Stimulated activated naive B cell treated with anti-CD40 and anti-IgM and Interleukin-4, amounts not matched to agents 10 μg/mL and 1 μg/mL and 100 μg/mL, for 72 hours (primary cell): ENCODE measurements at places on chromosomes 5 and 9.

DNA sequence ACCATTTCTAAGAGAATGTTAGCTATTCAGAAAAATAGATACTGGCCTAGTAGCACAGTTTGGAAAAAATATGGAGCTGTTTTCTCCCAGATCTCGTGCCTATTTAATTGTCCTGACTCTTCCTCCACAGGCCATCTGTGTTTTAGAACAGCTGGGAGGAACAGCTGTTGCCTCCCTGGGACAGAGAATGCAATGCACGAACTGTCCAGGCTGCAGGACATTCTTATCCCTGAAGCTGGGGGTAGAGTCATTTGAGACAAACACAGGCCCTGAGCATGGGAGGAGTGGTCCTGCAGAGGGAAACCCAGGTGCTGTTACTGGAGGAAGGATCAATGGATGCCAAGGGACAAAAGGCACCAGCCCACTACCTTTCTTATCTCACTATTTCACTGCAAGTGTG lies 20.9 kb upstream of the SPARC start:
- DNase-seq: no peak
- H3K4me1 ChIP-seq: peaks cover 10% of the 10 kb centered on the region

GRCh38 chr5:180291234-180291940 lies 496 bp downstream of the MAPK9 start:
- H3K27me3 ChIP-seq: no peaks in the 10 kb centered on the region
- peak; percentile 35 for DNase-seq
- peak overlapping the region; percentile 90 for H3K4me3 ChIP-seq
- H3K36me3 ChIP-seq: peaks cover 7% of the 10 kb centered on the region

DNA sequence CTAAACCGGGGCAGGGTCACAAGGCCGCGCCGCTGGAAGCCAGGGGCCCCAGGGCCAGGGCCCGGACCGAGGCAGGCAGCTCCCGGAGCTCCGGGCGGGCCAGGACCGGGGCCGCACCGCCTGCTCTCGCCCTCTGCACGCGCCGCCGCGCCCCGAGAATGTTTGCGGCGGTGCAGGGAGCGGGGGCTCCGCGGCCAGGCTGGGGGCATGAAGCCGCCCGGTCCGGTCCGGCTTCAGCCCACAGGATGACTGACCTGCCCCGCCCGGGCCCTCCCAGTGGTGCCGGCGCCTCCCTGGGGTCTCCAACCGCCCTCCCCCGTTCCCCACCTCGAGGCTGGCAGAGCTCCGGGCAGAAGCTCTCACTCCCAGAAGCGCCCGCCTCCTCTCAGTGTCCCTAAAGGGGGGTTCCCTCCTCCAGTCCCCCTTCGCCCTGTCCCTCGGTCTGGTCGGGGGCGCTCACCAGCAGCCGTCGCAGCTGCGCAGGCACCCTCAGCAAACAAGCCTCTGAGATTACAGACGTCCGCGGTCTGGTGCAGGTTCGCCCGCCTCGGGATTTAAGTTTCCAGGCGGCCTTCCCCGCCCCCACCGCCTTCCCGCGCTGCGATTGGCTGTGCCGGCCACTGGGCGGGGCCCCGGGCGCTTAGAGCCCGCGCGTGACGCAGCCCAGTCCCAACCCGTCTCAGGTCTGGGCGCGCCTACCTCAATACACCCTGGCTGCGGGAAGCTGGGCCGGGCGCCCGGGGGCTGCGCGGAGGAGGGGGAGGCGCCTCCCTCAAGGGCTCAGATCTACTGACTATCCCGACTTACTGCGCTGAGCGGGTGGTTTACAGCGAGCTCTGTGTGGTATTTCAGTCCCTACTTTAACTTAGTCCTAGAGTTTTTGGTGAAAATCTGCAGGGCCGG lies at the start of gene CTSV:
Gene CTSV (minus strand): TSS at position 532 of the 903 bp plus-strand sequence. CDS start 1,099 bp downstream, outside the sequence.
- H3K4me3 ChIP-seq: peak within 1 kb of the TSS; percentile 89
- H3K27ac ChIP-seq: peak within 1 kb of the TSS; percentile 16
- peaks cover 6% of the 10 kb centered on the region for H3K4me1 ChIP-seq
- peaks cover 45% of the 10 kb centered on the region for H3K27me3 ChIP-seq
- DNase-seq: peak; percentile 71

- no peaks in the 10 kb centered on the region for H3K4me1 ChIP-seq
- H3K27ac ChIP-seq: no peak overlapping the region
- H3K4me3 ChIP-seq: no peak overlapping the region
- peaks cover 17% of the 10 kb centered on the region for H3K27me3 ChIP-seq
- no peaks in the 10 kb centered on the region for H3K36me3 ChIP-seq
Observed at GRCh38 chr5:150295741-150296486, 6.3 kb upstream of the CAMK2A start.

GRCh38 chr5:76406014-76406413 lies 2.9 kb downstream of the IQGAP2 start:
- no peak for DNase-seq
- H3K36me3 ChIP-seq: no peaks in the 10 kb centered on the region
- peaks cover 31% of the 10 kb centered on the region for H3K4me1 ChIP-seq
- H3K27me3 ChIP-seq: no peaks in the 10 kb centered on the region

DNA sequence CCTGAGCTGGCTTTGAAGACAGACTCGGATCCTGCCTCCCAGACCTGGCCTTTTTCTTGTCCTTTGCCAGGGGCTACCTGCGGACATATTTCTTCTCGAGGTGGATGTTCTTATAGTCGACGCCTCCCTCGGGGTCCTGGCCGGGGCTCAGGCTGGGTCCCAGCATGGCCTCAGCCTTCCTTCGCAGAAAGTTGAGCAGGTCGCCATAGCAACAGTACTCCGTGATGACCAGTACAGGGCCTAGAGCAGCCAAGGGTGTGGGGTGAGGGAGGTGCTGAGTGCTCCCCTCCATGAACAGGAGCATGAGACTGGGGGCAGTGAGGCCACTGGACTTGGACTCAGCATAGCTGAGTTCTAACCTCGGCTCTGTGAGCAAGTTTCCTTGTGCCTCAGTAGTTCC lies 26.7 kb downstream of the CSF1R start:
- peak overlapping the region; percentile 20 for H3K27ac ChIP-seq
- peaks cover 27% of the 10 kb centered on the region for H3K36me3 ChIP-seq
- peaks cover 6% of the 10 kb centered on the region for H3K27me3 ChIP-seq
- no peak for DNase-seq

GRCh38 chr5:32545102-32545800 lies 40.1 kb upstream of the SUB1 start:
- H3K4me3 ChIP-seq: no peak overlapping the region
- H3K36me3 ChIP-seq: peaks cover 3% of the 10 kb centered on the region

GRCh38 chr9:34589636-34590380 lies at the start of gene CNTFR:
TSS of gene CNTFR (minus strand) at chr9:34589724. CDS start at chr9:34568981, 20,743 bp downstream.
- H3K27ac ChIP-seq: peak within 1 kb of the TSS; percentile 76
- H3K36me3 ChIP-seq: no peaks in the 10 kb centered on the region
- DNase-seq: no peak
- H3K27me3 ChIP-seq: peaks cover 86% of the 10 kb centered on the region
- peak within 1 kb of the TSS; percentile 85 for H3K4me3 ChIP-seq

- H3K36me3 ChIP-seq: no peaks in the 10 kb centered on the region
- no peaks in the 10 kb centered on the region for H3K4me1 ChIP-seq
- no peak for DNase-seq
- H3K27me3 ChIP-seq: peaks cover 43% of the 10 kb centered on the region
Observed at GRCh38 chr9:22454016-22454415, 7.4 kb downstream of the DMRTA1 start.

- peaks cover 100% of the 10 kb centered on the region for H3K4me1 ChIP-seq
- peak overlapping the region; percentile 42 for H3K27ac ChIP-seq
- H3K4me3 ChIP-seq: peak overlapping the region; percentile 2
- DNase-seq: no peak
- no peaks in the 10 kb centered on the region for H3K27me3 ChIP-seq
Observed at GRCh38 chr9:131701789-131702337, 38.0 kb downstream of the RAPGEF1 start.

DNA sequence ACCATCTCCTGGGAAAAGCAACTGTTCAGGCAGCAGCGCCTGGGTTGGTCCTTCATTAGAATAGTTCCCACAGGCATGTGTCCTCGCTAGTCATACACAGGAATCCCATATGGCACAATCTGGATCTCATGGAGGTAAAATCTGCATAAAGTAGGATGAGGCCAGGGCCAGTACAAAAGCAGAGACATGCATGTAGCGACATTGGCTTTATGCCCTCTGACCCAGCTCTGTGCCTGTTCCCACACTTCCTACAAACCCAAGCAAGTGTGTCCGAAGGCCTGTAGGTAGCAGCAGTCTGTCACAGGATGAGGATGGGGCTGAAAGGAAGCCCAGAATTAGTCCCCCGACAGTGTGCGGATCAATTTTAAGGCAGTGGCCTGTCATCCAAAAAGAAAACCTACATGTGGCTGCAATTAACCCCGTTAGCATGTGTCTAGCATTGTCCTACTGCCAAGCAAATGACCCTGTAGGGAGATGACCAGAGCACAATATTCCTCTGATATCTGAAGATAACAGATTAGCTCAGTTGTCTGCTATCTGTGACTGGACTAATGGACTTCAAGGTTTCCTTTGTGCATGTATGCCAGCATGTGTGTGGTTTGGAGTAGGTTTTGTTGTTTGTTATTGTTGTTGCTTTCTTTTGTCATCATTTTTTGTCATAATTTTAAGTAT lies 178.8 kb downstream of the TMEM161B start:
- no peaks in the 10 kb centered on the region for H3K4me1 ChIP-seq
- H3K27ac ChIP-seq: no peak overlapping the region
- no peak for DNase-seq
- H3K36me3 ChIP-seq: no peaks in the 10 kb centered on the region
- no peak overlapping the region for H3K4me3 ChIP-seq

DNA sequence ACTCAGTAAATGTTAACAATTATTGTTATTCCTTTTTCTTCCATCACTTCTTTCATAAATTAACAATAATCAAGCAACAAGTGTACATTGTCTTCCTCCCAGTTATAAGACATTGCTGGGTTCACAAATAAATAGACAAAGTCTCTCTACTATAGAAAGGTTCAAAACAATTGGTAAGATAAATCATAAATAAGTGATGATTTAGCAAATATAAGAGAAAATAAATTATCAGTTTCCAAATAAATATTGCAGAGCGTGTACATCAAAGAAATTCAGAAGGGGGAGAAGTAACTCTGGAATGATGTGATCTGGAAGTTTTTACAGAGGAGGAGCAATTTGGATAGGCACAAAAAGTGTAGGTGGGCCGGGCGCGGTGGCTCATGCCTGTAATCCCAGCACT lies 114.2 kb downstream of the BASP1 start:
- H3K27ac ChIP-seq: no peak overlapping the region
- no peak overlapping the region for H3K4me3 ChIP-seq
- DNase-seq: no peak
- peaks cover 2% of the 10 kb centered on the region for H3K4me1 ChIP-seq

GRCh38 chr9:107307331-107307730 lies 24.3 kb downstream of the RAD23B start:
- H3K27me3 ChIP-seq: no peaks in the 10 kb centered on the region
- peaks cover 38% of the 10 kb centered on the region for H3K36me3 ChIP-seq
- H3K27ac ChIP-seq: no peak overlapping the region
- no peak for DNase-seq
- peaks cover 12% of the 10 kb centered on the region for H3K4me1 ChIP-seq

GRCh38 chr5:122078116-122079110 lies at the start of gene LOX:
TSS of gene LOX (minus strand) at chr5:122078259. CDS start at chr5:122077985, 274 bp downstream.
- peaks cover 45% of the 10 kb centered on the region for H3K27me3 ChIP-seq
- H3K4me3 ChIP-seq: peak within 1 kb of the TSS; percentile 83
- DNase-seq: no peak
- H3K36me3 ChIP-seq: no peaks in the 10 kb centered on the region

GRCh38 chr5:54829102-54829501 lies 156.3 kb downstream of the ESM1 start:
- no peaks in the 10 kb centered on the region for H3K27me3 ChIP-seq
- no peak for DNase-seq
- H3K36me3 ChIP-seq: no peaks in the 10 kb centered on the region
- H3K4me3 ChIP-seq: no peak overlapping the region
- H3K27ac ChIP-seq: no peak overlapping the region
- H3K4me1 ChIP-seq: peaks cover 29% of the 10 kb centered on the region

GRCh38 chr5:16932401-16932800 lies 3.7 kb downstream of the MYO10 start:
- no peak overlapping the region for H3K4me3 ChIP-seq
- H3K27ac ChIP-seq: no peak overlapping the region
- peaks cover 55% of the 10 kb centered on the region for H3K27me3 ChIP-seq
- no peaks in the 10 kb centered on the region for H3K36me3 ChIP-seq
- peaks cover 11% of the 10 kb centered on the region for H3K4me1 ChIP-seq

DNA sequence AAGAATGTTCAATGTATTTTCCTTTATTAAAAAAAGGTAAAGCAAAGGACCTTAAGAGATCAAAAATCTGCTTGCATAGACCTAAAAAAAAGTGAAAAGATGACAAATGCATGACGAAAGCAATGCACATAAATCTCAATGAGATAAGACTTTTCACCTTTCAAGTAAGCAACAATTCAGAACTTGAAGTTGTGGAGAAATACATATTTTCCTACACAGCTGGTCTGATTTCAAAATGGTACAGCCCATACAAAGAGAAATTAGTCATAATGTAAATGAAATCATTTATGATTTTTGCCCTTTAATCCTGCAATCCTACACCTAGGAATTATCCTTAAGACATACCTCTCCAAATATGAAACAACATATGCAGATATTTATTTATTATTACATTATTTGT lies 568.0 kb downstream of the ANXA1 start:
- DNase-seq: no peak
- H3K27me3 ChIP-seq: no peaks in the 10 kb centered on the region
- no peak overlapping the region for H3K27ac ChIP-seq
- no peak overlapping the region for H3K4me3 ChIP-seq

DNA sequence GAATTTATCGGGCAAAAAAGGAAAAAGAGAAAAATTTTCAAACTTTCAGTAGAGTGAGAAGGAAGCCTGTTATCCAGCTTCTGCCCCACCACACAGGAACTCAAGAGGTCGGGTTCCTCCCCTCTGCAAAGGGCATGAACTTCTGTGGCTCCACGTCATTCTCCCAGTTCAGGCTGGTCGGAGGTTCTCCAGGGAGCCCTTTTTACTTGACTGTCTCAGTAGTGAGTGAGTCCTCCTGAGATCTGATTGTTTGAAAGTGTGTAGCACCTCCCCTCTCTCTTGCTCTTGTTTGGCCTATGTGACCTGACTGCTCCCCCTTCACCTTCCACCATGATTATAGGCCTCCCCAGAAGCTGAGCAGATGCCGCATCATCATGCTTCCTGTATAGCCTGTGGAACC lies 9.7 kb downstream of the SPINK1 start:
- no peaks in the 10 kb centered on the region for H3K27me3 ChIP-seq
- no peak overlapping the region for H3K4me3 ChIP-seq
- no peaks in the 10 kb centered on the region for H3K4me1 ChIP-seq
- no peaks in the 10 kb centered on the region for H3K36me3 ChIP-seq

DNA sequence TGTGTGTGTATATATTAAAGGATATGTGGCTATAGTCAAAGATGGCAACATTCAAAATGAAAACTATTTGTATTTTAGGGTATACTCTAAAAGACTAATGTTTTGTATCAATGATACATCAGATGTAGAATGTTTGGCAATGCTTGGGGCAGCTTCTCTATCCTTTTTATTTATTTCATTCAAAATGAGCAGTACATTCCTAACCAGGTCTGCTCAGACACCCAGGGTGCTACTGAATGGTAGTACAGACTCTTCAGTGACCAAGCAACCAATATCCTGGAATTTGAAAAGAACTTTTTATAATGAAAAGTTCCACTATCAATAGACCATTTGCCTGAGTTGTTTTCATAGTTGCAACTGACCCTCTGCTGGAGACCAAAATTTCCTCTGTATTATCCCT lies 23.9 kb downstream of the MEGF9 start:
- no peak overlapping the region for H3K27ac ChIP-seq
- H3K4me3 ChIP-seq: no peak overlapping the region
- DNase-seq: no peak
- H3K27me3 ChIP-seq: no peaks in the 10 kb centered on the region
- peaks cover 4% of the 10 kb centered on the region for H3K36me3 ChIP-seq
